ENCODE measurements at places on chromosomes 4 and X.

DNA sequence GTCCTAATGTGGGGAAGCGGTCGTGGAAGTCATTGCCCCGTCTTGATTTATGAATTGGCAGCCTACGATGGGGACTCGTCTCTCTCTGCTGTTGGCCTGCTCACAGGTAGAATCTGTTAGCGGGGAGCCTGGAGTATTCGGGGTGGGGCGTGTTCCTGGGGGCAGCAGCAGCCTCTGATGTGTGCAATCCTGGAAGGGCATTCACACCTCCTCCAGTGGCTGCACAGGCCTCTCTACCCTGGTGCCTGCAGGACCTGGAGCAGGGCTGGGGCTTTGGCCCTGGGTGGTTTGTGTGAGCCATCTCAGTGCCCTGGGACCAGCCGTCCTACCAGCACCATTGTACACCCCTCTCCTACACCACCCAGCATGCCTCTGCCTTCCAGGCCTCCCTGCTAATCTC is 340.9 kb downstream of the ARHGAP10 start:
- DNase-seq = no peak

- no peak for DNase-seq
Measured at GRCh38 chrX:133516686-133517085, 101.4 kb upstream of the GPC4 start.

GRCh38 chr4:6578221-6578620 is 3.2 kb downstream of the MAN2B2 start:
- no peak for DNase-seq

DNA sequence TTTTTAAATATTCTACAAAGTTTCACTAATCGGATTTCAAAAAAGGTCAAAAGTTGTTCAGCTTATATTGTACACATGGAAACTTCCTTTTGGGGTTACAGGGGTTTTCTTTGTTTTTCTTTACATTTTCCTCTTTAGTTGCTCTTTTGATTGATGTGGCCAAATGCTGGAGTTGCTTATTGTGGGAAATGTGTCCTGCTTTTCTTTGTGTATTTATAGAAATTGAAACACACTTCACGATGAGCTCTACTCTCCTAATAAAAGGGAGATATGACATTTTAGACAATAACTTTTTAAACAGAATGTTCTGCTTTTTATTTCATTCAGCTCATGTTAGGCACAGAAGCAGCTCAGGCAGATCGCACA is 50.7 kb upstream of the SPRY1 start:
- no peak for DNase-seq

GRCh38 chr4:8726344-8726851 is 133.8 kb downstream of the CPZ start:
- DNase-seq = no peak

- DNase-seq = peak; percentile 65
Measured at GRCh38 chrX:1323315-1323714, 13.3 kb upstream of the IL3RA start.

- DNase-seq = no peak
Measured at GRCh38 chr4:14375816-14376215, 626.5 kb upstream of the CPEB2 start.

DNA sequence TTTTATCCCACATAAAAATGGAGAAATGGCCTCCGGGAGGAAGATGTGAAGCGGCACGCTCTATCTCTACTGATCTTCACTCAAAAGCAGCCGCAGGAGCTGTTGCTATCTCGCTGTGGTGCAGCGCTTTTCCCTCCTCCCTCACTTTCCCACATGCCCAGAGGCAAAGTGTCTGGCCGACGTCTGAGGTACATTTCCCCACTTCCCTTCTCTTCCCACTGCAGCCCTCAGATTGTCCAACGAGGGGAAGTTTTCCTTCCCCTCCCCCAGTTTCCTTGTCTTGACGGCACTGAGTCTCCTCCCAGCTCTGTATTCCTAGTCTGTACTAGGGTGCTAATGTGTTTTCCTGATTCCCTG is 660 bp upstream of the COL25A1 start:
- no peak for DNase-seq

GRCh38 chrX:148700021-148700420 is 199.6 kb downstream of the AFF2 start:
- no peak for DNase-seq

GRCh38 chr4:172887959-172888358 is 280.7 kb upstream of the GALNT7 start:
- no peak for DNase-seq

- DNase-seq = no peak
Measured at GRCh38 chrX:50707405-50707804, 106.6 kb downstream of the SHROOM4 start.

DNA sequence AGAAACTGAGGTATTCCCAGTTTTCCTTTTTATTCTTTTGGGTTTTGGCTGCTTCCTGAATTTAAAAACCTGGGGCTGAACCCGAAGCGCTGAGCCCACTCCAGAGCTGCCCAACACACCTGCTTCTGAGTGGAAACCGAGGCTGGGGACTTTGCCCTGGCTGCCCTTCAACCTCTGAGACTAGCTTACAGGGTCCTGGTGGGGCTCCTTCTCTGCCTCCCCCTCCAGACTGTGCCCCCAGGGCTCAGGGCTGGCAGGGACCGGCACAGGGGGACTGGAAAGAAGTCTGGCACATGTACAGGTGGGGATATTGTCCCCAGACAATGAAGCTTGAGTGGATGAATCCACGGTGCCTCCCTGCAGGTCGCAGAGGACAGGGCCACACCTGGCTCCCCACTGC is 240.4 kb upstream of the PSAPL1 start:
- DNase-seq = no peak

- no peak for DNase-seq
Measured at GRCh38 chr4:121397941-121398601, 17.3 kb upstream of the QRFPR start.

- DNase-seq = no peak
Measured at GRCh38 chrX:136210243-136210642, 41.0 kb downstream of the MAP7D3 start.

GRCh38 chrX:72079607-72080006 is 52.1 kb downstream of the RTL5 start:
- no peak for DNase-seq

DNA sequence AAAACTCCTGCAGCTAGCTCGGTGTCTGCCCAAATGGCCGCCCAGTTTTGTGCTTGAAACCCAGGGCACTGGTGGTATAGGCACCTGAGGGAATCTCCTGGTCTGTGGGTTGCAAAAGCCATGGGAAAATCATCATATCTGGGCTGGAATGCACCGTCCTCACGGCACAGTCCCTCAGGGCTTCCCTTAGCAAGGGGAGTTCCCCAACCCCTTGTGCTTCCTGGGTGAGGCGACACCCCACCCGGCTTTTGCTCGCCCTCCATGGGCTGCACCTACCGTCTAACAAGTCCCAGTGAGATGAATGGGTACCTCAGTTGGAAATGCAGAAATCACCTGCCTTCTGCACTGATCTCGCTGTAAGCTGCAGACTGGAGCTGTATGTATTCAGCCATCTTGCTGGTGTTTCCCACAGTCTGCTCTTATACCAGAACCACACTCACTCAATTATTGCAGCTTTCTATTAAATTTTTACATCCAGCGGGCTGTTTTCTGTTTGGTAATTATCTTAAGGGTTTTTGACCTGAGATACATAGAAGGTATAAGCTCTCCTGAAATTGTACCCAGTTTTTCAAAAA is 36.7 kb upstream of the NPNT start:
- no peak for DNase-seq

GRCh38 chr4:48021100-48021499 is 4.5 kb downstream of the NIPAL1 start:
- DNase-seq = no peak

GRCh38 chrX:101385795-101386541 is at the start of gene BTK:
TSS of gene BTK (minus strand) at chrX:101386191. CDS start at chrX:101375284, 10,907 bp downstream.
- DNase-seq = no peak

DNA sequence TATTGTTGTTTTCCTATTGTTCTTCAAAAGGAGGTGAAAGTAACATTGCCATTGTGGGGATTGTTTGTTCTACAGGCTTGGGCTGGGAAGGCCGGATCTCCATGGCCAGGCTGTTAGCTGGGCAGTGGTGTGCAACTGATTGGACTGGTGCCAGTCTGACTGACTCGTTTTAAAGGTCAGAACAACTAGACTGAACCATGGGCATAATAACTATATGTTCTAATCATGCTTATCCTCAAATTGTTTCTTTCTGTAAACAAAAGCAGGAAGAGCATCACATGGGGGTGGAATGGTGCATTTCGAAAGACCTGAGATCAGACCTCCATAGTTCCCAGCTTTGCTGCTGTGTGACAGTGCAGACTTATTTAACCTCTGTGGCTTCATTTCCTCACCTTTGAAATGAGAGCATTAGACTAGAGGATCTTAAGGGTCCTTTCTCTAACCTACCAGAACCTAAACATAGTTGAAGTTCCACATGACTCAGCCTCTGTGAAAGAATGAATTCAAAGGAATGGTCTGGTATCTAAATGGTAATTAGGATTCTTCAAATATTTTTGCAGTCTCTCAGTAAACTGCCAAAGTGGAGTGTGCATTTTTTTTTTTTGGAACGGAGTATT is 66.7 kb upstream of the PGRMC2 start:
- DNase-seq = no peak

DNA sequence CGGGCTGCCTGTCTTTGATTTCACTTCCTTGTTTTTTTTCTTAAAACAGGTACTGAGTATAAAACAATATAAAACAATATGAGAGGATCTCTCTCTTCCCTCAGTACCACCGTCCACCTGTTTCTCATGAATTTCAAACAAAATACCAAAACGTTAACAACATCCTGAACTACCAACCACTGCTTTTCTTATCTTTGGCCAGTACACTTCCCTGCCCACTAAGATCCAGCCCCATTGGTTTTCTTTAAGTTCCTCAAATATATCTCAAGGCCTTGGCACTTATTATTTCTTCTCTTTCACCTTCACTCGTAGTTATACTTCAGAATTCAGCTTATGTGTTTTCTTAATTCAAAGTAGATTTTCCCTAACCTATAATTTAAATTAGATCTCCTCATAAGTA is 370.2 kb upstream of the GRIA3 start:
- DNase-seq = no peak

DNA sequence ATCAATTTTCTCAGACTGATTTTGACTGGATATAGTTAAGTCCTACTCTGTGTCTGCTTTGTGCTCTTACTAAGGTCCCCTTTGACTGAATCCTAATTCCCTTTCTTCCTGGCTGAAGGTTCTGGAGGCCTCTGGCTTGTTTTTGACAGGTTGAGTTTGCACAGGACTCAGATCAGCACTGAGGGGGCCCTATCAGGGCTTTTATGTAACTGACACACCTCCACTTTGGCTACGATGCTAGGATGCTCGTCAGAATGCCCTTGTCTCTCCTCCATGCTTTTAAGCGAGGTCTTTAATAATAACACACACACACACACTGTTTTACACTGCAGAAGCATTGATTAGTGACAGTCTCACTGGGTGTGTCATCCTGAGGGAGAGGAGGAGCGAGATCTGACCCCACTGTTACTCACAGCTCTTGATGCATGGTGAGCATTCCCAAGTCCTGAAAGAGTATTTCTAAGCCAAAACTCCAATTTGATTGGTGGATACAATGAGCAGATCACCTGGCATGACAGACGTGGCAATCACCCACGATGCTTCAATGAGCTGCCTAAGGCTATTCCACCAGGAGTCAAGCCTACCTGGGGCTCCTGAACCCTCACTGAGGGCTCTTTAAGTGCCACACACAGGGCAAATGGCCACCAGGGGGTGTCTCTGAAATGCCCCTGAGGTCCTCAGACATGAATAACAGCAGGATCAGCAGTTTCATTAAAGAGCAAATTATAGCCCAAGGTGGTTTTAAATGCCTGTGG is 130.4 kb upstream of the CPEB2 start:
- peak; percentile 2 for DNase-seq

DNA sequence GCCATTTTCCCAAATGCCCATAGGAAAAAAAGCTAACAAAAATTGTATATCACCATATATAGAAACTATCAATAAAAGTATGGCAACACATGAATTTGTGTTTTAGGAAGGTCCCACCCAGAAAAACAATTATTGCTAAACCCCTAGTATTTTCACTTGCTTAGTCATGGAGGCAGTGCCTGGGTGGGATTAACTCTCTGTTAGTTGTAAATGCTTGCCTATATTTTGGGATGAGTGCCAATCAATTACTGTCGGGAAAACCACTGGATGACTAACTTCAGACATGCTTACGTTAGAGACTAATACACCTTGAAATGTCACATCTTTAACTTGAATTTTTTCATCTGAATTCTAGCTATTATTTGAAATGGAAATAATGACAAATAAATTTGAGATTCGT is 33.9 kb downstream of the TMPRSS11A start:
- peak; percentile 45 for DNase-seq

DNA sequence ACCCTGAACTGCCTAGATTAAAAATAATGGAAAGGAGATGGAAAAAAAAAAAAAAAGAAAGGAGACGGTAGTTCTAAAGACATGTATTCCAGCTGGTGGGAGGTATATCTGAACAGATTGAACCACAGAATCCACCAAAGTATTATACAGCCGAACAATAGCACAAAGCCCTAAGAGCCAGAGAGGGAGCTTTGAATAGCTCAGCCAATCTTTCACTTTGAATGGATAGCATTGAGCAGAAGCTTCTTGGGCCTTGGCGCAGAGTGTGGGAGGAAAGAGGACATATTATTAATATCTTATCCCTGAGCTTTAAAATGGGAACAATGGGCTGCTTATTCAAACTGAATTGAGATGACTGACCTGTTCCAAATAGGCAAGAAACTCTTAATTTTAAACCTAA is 147.8 kb upstream of the PAQR3 start:
- DNase-seq = no peak

- no peak for DNase-seq
Measured at GRCh38 chrX:87702795-87703194, 185.2 kb downstream of the KLHL4 start.
